ENCODE measurements at places on chromosomes 7 and 10.

DNA sequence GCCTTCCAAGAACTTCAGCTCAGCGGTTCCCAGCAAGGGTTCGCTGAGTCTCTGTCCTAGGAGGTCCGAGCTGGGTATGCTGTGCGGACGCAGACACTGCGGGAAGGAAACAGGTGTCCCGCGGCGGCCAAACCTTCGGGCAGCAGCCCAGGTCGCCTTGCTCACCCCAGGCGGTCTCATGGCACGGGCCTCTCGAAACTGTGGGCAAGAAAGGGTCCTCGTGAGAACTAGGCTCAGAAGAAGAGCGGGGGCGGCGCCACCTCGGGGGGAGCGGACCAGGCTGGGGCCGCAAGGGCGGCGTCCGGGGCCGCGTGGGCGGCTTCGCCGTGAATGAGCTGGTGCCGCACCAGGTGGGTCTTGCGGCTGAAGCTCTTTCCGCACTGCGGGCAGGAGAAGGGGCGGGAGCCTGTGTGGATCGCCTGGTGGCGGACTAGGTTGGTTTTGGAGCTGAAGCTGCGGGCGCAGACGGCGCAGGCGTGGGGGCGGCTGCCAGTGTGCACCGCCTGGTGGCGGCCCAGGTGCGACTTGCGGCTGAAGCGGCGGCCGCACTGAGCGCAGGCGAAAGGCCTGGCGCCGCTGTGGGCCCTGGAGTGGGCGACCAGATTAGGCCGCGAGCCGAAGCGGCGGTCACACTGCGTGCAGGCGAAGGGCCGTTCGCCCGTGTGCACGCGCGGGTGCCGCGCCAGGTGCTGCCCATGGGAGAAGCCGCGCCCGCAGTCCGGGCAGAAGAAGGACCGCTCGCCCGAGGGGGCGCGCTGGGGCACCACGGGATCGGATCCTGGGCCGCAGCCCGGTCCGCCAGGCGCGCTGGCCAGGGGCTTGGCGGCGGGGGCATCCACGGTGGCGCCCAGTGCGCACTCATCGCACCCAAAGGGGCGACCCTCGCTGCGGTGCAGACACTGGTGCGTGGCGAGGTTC, 8.6 kb downstream of the ZNF467 start:
- peak; percentile 76 for DNase-seq

GRCh38 chr7:50270531-50271018, 33.9 kb upstream of the IKZF1 start:
- DNase-seq: no peak

DNA sequence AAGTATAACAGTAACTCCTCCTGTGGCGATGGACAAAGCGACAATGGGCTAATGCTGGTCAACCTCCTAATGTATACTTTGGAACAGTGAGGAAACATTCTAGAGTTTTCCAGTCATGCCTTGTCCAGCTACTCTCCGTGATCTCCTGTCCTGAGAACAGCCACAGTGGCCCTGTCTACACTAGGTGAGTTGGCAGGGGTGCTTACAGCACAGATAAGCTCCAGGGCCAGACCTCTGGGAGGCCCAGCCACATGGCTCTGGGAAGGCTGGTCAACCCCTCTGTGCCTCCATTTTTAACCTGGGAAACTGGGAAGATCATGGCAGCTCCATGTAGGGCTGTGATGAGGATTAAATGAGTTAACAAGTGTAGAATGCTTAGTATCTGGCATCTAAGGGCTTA, 57.0 kb downstream of the CLEC2L start:
- DNase-seq: no peak

GRCh38 chr7:120014925-120015465, 258.0 kb upstream of the KCND2 start:
- peak; percentile 37 for DNase-seq

GRCh38 chr7:43872406-43873110, 3.2 kb upstream of the MRPS24 start:
- DNase-seq: no peak

GRCh38 chr10:106440355-106440754, 724.2 kb downstream of the SORCS1 start:
- DNase-seq: no peak

DNA sequence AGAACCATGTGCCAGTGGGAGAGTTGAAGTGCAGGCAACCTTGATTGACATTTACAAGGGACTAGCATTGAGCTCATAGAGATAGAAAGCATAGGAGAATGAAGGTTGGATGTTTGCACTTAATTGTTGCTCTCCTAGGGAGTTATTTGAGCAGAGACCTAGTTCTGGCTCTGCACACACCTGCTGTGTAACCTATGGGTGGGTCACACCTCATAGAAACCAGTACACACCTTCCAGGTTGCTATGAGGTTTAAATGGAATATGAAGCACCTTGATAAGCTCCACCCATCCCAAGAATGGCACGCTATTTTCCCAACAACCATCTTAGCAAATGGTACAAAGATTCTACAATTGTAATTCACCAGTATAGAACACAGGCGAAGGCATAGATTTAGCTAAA, 86.2 kb upstream of the AOAH start:
- DNase-seq: no peak

GRCh38 chr7:68718097-68718551, 880.2 kb upstream of the AUTS2 start:
- DNase-seq: no peak

GRCh38 chr10:51691135-51691534, 8.3 kb downstream of the CSTF2T start:
- DNase-seq: no peak

GRCh38 chr7:130891254-130892094, 157.5 kb upstream of the KLF14 start:
- DNase-seq: no peak

GRCh38 chr10:20257422-20257821, 441.2 kb downstream of the PLXDC2 start:
- DNase-seq: peak; percentile 91

DNA sequence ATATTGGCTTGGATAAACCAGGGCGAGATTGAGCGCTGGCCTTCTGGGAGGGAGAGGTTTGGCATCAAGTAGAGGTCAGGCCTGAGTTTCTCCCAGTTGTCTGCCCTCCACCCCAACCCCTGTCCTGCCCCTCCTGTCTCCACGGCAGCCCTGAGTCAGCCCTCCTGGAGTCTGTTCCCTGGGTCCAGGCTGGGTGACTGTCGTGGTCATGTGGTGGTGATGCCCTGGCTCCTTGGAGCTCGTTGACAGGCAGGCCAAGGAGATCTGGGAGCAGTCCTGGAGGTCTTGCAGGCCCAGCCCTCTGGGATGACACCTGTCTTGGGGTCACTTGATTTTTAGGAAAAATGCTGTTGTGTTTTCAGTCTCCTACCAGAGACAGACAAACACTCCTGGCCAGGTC, 53.6 kb upstream of the PODXL start:
- no peak for DNase-seq

DNA sequence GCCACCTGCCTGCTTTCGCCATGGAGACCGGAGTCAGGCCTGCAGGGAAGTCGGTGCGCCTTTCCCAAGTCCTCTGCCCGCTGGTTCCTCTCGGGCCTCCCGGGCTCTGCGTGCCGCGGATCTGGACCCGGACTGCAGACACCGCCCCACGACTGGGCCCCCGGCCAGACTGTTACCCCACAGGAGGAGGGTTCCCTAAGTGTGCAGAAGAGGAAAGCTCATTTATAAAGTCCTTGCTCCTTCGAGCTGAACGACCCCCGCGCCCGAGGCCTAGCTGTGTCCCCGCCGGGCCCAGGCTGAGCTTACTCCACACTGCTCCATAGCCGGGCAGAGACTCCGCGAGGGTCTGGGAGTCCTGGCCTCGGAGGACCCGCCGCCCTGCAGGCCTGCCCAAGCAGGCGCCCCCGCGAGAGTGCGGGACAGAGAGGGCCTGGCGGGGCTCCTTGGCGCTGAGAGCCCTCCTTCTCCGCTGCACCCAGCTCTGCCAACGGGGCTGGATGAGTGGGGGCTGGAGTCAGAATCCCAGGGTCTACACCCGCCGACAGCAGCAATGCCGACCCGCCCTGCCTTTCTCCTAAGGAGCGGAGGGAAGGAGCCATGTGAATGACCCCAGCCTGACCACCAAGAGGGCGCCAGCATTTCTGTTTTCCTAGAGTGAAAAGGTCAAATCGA, 8.3 kb downstream of the EN2 start:
- DNase-seq: no peak

DNA sequence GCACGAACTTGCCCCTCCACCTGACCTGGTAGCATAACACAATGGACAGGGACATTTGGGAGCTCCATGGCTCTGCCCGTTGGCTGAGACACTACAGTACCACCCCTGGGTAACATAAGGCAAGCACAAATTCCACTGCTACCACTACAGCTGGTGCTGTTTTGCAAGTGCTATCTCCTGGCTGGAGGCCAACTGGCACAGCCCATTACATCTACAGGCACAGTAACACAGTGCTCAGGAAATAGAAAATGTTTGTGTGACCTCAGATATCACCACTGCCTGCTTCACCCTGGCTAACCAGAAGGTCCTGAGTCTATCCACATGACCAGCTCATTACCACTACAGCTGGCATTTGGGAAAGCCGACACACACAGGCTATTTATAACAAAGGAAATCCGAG, 631.1 kb upstream of the MBL2 start:
- DNase-seq: no peak

DNA sequence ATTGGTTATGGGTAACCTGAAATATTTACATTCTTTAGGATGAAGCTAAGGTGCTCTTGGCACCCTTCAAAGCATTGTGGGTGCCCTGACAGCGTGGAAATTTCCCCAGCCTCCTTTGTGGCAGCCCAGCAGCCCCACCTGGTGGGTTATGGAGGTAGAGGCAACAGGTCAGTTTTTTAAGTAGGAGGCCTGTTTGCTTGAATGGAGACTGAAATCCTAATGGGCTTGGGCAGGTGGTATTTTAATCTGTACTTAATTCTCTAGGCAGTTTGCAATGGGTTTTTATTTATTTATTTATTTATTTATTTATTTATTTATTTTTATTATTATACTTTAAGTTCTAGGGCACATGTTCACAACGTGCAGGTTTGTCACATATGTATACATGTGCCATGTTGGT, 139.4 kb downstream of the EPC1 start:
- peak; percentile 69 for DNase-seq

DNA sequence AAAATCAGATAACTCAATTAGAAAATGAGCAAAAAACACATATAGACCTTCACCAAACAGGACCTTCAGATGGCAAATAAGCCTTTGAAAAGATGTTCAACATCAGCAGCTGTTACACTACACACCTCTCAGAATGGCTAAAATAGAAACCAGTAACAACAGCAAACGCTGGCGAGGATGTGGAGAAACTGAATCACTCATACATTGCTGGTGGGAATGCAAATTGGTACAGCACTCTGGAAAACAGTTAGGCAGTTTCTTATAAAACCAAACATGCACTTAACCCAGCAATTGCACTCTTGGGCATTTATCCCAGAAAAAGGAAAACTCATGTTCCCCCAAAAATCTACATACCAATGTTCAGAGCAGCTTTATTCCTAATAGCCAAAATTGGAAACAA, 37.7 kb upstream of the SMARCD3 start:
- no peak for DNase-seq

DNA sequence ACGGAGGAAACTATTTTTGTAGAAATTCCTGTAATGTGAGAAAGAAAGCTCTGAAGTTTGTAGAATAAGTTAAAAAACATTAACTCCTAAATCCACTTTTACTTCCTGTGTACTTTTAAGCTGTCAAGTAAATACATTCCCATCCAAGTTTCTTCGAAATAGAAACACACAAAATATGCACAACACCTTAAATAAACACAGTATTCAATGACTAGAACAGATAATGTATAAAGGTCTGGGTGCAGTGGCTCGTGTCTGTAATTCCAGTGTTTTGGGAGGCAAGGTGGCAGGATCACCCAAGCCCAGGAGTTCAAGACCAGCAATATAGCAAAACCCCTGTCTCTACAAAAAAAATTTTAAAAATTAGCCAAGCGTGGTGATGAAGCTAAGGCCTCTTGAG, 121.9 kb upstream of the ODAD2 start:
- DNase-seq: no peak

DNA sequence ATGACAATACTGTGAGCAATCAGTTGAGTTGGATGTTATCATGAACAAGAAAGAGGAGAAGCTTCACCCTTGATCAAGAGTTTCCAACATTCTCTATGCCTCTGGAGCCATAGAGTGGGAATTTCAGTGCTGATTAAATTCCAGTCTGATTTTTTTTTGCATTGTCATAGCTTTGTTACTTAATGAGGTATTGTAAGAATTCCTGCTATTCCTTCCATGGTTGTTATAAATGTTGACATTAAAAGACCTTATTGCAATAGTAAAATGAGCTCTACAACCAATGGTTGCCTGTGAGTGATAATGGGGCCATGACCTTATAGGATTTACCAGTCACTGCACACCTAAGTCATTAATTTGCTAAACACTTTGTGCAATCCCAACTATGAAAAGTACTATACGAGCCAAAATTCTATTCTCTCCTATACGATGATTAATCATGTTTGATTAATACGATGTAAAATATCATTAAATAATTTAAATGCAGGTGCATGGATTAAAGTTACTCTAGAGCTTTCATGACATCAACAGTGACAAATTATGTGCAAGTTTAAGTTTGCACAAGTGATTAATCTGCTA, 353.2 kb upstream of the KLF6 start:
- no peak for DNase-seq

DNA sequence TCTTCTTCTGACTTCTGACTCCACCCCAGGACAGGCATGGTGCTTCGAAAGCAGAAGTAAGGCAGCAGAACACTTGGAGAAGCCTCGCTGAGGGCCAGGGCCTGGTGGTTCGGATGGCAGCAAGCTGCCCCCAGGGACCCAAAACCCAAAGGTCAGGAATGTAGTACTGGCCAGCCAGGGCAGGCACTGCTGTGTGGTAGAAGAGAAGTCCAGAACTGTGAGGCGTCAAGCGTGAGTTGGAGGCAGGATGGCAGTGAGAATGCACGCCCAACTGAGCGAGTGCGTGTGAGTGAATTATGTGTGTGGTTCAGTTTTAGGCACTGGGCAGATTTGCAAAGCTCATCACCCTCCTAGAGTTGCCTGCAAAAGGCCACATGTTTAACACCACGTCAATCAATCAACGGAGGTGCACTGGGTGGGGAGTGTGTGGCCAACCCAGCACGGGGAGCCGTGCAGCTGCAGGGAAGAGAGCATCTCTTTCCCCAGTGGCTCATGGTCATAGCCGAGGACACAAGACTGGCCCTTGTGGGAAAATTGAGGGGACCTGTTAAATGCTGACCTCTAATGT, 144.3 kb downstream of the KCNMA1 start:
- DNase-seq: no peak

- no peak for DNase-seq
Measured at GRCh38 chr10:110407301-110408170, 90.2 kb upstream of the DUSP5 start.

- DNase-seq: no peak
Measured at GRCh38 chr10:36534471-36535002, 590.9 kb upstream of the ANKRD30A start.

DNA sequence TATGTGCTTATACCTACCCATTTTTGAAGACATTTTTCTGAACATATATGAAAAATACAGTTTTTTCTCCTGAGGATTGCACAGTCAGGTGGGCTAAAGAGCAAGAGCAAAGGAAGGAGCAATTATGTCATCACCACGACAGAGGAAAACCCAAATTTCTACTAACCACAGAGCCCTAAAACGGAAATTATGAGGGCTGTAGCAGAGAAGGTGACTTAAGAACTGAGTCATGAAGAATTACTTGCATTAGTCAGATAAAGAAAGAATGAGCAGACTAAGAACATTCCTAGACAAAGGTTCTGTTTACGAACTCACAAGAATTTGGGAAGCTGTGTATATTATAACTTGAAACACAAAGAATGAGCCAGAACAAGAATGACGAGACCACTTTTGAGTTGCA, 974.4 kb downstream of the NXPH1 start:
- no peak for DNase-seq

All from GM23338 (cell line).